ENCODE measurements at places on chromosomes 3 and 15. TPM values are rescaled to one million over a fixed set of nuclear protein-coding genes. Genes with fewer than 3 reads are reported as not detected.

HTR3E gene
- not detected for total RNA-seq

- ATAC-seq = no peak
Measured at GRCh38 chr3:171204942-171205341, 178.4 kb upstream of the SLC2A2 start.

GRCh38 chr3:9193211-9193610 lies 56.2 kb downstream of the SRGAP3 start:
- no peak for ATAC-seq

DNA sequence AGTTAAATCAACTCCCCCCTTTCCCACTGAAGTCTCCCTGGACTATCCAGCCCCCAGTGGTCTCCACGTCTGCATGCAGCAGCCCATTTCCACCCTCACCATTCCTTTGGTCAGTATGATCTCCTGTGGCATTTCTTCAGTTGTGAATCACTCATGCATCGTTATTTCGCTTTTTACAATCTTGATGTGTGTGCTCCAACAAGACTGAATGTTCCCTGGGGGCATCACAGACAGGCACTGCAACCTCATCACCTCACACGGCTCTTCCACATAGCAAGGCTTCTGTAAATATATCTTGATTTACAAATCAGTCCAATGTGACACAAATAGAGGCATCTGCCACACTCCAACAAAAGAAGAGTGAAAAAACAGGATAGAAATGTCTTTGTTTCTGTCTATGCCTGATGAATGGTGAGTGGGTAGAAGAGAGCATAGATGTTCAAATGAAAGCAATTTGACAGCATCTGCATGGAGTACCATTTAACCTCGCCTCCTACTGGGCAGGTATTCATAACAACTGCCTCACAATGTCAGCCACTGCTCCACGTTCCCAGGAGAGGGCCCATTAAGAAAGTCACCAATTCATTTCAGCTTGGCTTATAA lies 5.2 kb downstream of the HEG1 start:
- ATAC-seq = no peak

DNA sequence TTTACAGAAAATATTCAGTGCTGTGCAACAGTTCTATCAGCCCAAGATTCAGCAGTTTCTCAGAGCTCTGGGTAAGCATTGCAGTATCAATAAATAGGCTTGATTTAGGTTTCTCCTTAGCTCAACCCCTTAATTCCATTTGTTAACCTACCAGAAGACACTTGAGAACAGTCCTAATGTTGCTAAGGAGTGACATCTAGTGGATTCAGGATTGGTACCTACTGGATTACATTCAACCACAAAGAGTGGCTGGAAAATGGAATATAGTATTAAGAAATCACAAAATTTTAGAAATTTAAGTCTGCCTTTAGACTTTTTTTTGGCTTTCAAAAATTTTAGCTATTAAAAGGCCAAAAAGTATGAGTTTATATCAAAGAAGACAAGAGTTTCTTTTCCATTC lies 34.7 kb downstream of the POLG start:
- ATAC-seq = no peak

DNA sequence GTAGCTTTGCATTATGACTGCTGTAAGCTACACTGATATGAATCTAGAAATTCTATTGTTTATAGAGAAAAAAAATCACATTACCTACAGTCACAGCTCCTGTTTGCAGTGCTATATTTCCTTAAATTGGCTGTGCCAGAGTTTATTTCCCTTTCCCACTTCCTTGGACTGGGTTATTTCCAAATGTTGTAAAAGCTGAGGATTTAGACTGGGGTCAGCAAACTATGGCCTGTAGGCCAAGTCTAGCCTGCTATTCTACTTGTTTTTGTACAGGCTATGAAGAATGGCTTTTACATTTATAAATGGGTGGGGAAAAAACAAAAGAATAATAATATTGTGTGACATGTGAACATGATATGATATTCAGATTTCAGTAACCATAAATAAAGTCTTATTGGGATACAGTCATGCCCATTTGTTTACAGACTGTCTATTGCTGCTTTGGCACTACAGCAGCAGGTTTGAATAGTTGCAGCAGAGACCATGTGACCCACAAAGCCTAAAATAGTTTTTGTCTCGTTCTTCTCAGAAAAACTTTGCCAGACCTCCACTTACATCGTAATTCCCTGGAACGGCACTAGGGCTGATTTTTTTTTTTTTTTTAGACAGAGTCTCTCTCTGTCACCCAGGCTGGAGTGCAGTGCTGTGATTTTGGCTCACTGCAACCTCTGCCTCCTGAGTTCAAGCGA lies 7.8 kb downstream of the GLDN start:
- ATAC-seq = no peak

CFAP91 gene
- 1.6 TPM for total RNA-seq

BNC1 gene
- not detected for total RNA-seq

DNA sequence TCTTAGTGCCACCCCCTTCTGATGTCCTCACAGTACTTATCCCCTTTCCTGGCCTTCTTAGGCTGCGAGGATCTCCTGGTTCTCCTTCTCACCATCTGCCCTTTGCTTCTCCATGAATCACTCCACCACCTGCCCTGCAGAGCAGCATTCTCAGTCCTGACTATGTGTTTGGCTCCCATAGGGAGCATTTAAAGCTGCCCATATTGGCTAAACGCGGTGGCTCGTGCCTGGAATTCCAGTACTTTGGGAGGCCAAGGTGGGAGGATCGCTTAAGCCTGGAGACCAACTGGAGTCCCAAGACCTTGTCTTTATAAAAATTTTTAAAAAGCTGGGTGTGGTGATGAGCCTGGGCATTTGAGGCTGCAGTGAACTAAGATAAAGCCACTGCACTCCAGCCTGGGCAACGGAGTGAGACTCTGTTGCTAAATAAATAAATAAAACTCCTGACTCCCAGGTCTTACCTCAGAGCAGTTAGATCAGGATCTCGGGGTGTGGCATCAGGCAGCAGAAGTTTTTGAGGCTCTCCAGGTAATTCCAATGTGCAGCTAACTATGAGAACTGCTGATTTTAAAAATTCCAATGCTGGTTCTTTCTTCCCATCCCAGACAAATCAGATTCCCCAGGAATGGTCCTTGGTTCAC lies 36.2 kb upstream of the TLE3 start:
- no peak for ATAC-seq

DNA sequence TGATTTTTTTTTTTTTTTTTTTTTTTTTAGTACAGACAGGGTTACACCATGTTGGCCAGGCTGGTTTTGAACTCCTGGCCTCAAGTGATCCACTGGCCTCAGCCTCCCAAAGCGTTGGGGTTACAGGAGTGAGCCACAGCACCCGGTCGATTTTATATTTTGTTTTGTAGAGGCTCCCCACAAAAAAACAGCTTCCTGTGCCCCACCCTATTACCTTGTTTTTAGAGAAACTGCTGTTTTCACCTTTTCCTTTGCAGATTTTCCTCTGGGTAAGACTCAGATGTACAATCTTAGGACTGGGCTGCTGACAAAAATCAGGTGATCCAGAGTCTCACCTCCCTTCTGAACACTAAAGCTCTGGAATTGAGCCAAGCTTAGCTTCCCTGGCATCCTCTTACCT lies 20.6 kb downstream of the ARRDC4 start:
- no peak for ATAC-seq

DNA sequence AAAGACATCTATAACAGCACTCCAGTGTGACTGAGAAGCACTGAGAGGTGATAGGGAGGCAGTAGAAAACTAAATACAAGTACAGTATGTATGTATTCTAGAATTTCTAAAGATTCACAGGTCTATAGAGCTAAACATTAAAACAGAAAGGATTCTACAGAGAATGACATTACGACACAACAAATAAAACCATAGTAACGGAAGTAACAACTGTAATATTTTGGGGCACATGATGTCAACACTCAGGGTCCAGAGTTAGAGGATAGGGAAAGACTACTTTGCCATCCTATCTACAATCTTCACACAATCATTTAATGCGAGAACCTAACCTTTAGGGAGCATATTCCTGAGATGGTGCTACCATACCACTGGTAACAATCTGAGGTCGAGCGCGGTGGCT lies 13.6 kb downstream of the UBXN7 start:
- ATAC-seq = no peak

GMPS gene
- total RNA-seq = 83.5 TPM
